Activated T-helper 1 cell treated with Interleukin-2 at 50 U/mL for 16 hours (primary cell): ENCODE measurements at places on chromosomes 12 and 14.

- no peak for DNase-seq
These were observed 126.1 kb downstream of the ASCL4 start for GRCh38 chr12:107900588-107900987.

- DNase-seq = no peak
These were observed 277.7 kb downstream of the TMTC2 start for GRCh38 chr12:82964446-82964845.

- no peak for DNase-seq
These were observed 580.1 kb upstream of the SEL1L start for GRCh38 chr14:82113710-82114109.

- no peak for DNase-seq
These were observed 36.3 kb upstream of the RCOR1 start for GRCh38 chr14:102556098-102556677.
